ENCODE measurements at places on chromosomes 6 and 20.

DNA sequence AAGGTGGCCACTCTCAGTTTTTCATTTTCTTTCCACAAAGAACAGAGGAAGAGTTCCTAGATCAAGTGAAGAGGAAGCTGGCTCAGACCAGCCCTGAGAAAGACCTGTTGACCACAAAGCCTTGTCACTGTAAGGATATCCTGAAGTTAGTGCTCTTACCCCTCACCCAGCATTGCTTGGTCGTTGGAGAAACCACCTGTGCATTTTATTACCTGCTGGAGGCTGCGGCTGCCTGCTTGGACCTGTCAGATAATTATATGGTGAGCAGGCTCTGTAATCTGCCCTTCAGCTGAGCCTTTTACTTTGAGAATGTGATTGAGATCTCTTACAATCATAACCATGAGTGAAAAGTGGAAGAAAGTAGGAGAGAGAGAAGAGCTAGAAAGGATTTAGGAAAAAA lies 21.9 kb downstream of the TREML1 start:
- DNase-seq: no peak

- DNase-seq: no peak
Measured at GRCh38 chr6:36848658-36849441, 9.6 kb upstream of the CPNE5 start.

DNA sequence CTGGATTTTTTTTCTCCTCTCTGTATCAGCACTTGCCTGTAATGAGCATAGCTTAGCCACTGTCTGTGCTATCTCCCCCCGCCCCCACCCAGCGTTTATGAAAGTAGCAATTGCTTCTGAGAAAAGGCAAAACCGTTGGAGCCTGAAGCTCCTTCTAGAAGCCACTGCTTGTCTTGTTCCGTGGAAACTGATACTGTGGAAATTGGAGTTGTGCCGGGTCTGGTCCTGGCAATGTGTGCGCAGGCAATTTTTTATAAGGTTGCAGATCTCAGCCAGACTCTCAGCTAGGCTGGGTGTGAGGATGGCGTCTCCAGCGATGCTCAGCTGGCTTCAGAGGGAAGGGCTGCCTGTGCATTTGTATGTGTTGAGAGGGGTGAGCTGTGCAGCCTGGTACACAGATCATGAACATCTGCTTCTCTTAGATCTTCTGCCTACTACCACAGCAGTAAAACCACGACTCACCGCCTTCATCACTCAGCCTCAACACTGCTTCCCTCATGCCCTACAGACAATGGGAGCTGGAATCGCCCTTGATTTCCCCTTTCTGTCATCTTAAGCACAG lies 72.4 kb upstream of the GTSF1L start:
- peak; percentile 2 for DNase-seq

DNA sequence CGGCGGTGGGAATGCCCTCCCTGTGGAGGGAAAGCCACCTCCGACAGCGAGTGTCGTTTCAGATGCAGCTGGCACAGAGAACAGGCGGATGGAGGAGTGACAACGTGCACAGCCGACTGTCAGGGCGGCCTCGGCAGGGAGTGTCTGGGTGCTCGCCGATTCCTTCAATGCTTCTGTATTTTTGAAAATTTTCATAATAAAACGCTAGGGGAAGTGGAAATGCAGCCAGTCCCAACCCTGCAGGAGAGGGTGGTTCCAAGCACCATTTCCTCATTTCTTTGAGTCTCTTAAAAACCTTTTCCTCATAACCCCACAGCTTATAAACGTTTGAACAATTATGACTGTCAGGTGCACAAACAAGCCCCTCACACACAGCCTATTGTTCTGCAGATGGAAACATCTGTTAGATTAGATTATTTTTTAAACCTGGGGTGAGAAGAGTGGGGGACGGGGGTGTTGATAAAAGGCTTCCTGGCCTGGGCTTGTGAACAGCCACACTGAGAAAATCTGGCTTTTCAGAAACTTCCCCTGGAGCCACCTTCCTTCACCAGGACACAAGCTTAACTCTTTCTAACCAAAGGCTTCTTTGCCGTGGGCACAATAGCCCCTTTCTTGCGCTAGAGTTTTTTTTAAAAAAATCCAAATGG lies 228.9 kb downstream of the ANKRD60 start:
- DNase-seq: no peak

DNA sequence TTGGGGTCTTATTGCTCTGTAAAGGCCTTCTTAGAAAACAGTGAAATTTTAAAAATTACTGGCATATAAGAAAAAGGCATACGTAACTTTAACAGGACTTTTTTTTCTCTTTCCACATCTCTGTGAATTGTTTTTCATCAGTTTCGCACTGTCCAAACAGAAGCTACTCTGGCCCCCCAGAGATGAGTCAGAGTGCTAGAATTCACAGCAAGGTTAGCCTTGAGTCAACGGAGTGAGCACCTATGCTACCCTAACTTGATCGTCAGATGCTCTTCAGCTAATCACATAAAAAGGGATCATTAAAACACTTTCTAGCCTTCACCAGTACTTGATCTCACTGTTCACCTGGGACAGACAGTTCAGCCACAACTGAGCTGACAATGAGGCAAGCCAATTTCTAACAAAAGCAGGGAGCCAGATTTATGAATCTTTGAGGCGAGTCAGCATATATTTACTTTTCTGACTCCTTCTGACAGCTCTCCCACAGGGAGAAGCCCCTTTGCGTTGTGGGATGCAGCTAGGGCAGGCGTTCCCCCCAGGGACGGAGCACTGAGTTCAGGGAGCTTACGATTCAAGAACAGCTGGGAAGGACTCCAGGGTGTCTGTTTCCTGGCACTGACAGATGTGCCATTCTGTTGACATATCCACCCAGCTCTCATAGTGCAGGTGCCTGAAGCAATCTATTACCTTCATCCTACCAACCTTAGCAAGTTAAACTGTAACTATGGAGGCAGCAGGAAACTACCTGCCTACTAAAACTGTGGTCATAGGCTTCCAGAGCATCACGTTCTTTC lies 46.4 kb upstream of the SPDEF start:
- no peak for DNase-seq

GRCh38 chr20:37298190-37298939 lies 8.9 kb downstream of the MANBAL start:
- peak; percentile 76 for DNase-seq

- DNase-seq: no peak
Measured at GRCh38 chr20:13934992-13935894, 55.2 kb downstream of the SEL1L2 start.

GRCh38 chr6:159039885-159040258 lies 4.9 kb downstream of the TAGAP start:
- no peak for DNase-seq

GRCh38 chr20:1987826-1988225 lies 6.0 kb downstream of the PDYN start:
- no peak for DNase-seq

DNA sequence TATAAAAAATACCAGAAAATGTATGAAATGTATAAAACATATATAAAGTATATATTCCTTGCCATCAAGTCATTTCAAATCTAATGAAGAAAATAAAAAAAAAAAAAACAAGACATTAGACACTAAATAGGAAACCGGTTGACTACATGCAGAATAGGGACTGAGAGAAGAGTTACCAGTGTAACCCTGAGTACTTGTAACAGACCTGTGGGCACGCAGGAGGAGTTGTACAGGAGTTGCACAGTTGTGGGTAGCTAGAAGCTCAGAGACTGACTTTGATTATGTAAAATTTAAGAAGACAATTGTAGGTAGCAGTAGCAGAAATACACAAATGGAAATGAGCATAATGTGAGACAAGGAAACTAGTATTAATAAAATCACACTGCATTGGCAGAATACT lies 112.4 kb upstream of the DST start:
- no peak for DNase-seq

DNA sequence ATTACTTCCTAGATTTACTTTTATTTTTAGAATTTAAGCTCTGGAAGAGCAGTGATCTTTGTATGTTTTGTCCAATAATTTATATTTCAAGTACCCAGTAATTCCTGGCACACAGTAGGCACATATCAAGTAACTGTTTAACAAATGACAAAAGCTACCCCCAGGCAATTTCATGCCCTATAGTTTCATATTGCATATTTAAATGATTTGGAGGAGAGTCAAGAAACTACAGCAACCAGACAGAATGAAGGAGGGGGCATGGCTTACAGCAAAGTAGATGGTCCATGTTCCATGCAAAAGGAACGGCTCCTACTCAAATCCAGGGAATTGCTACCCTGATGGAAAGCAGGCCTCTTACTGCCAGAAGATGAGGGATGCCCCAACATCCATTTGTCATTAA lies 113.5 kb downstream of the ARHGAP18 start:
- no peak for DNase-seq

GRCh38 chr20:8389381-8390036 lies 257.4 kb downstream of the PLCB1 start:
- peak; percentile 67 for DNase-seq

GRCh38 chr6:169391473-169392071 lies 137.9 kb upstream of the THBS2 start:
- DNase-seq: no peak

DNA sequence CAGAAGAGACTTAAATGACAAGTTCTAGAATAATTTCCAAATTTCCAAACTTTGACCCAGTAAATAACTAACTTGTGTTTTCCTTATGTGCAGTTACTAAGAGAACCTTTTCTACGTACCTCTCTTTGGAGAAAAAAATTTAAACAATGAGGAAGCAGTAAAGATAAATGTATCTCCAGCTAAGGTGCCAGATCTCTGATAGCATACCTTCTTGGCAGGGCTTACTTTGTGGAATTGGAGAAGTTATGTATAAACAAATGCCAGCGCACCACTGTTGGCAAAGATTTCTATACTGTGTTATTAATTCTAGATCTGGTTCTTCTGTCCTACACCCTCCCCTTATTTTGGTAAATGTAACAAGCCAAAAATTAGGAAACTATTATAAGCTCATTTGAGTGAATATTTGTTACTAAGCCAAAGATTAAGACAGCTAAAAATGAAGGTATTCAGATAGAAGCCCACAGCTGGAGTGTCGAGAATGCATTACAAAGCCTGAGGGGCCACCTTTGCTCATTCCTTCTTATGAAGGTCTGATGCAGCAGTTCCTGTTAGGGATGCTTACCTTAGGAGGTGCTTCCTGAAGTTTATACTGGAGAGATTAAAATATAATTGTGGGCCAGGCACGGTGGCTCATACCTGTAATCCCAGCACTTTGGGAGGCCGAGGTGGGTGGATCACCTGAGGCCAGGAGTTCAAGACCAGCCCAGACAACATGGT lies 373.1 kb upstream of the SOX4 start:
- no peak for DNase-seq

DNA sequence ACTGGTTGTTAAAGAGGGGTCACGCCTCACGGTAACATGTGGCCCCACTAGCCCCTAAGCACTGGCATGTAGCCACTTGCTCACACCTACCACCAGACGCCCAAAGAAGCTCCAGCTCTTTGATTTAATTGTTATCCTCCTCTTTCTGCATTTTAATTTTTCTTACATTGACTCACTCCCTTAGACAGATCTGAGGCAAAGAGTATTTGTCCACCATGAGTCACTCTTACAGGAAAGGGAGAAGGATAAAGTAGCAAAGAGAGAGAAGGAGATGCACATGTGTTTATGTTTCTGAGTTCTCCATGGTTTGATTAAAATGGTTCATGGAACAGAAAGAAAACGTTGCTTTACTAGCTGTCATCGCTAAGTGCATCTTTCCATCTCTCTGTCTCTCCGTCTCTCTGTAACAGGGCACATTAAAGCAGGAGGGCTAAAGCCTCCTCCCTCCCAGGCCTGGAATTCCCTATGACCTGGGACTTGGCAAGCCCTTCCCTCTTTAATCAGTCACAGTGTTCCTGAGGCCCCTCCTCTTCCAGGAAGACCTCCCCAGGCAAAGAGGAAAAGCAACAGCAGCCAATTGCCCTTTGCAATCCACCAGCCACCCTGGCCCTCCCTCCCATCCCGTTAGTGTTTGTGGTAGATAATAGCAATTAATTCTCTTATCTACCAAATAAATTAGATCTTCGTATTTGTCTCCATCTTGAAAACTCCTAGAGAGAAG lies 112.8 kb upstream of the TSHZ2 start:
- DNase-seq: peak; percentile 81

GRCh38 chr6:26158076-26158580 lies 70.9 kb downstream of the HFE start:
- DNase-seq: no peak

DNA sequence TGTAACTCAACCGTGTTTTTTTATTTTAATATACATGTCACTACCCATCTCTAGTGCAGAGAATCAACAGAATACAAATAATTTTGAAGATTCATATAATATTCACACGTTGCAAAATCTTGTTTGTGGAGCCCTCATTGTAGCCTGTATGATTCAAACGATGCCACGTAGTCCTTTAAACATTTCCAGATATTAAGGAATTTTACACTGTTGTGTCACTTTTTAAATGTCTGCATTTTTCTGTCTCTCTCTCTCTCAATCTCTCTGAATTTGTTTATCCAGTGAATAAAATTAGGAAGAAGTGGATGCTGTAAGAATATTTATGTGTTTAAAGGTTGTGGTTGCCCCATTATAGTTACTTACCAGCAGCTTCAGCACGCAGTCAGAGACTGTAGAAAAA lies 262.0 kb downstream of the PAX1 start:
- peak; percentile 17 for DNase-seq

GRCh38 chr6:5726976-5727718 lies 279.6 kb downstream of the NRN1 start:
- DNase-seq: peak; percentile 32

GRCh38 chr6:18997375-18997826 lies 610.3 kb downstream of the RNF144B start:
- peak; percentile 31 for DNase-seq

DNA sequence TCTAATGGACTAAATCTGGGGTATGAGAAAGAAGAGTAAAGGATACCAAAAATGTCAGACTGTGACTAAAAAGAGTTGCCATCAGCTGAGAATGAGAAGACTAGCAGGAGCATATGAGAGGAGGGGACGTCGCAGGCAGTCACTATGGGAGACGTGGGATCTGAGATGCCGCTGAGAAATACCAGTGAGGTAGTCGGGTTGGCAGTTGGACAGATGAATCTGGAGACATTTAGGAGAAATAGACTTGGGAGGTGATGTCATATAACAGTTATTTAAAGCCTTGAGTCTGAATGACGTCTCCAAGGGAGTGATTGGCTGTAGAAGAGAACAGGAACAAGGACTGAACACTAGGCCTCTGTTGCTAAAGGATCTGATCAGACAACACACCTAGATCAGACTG lies 51.5 kb upstream of the TRIM26 start:
- peak; percentile 85 for DNase-seq

- DNase-seq: no peak
Measured at GRCh38 chr20:54766483-54766882, 291.1 kb downstream of the DOK5 start.
